ENCODE measurements at places on chromosomes 6 and 20.
A peak's percentile ranks its signal among the peaks of the same experiment; 100 is the strongest.

DNA sequence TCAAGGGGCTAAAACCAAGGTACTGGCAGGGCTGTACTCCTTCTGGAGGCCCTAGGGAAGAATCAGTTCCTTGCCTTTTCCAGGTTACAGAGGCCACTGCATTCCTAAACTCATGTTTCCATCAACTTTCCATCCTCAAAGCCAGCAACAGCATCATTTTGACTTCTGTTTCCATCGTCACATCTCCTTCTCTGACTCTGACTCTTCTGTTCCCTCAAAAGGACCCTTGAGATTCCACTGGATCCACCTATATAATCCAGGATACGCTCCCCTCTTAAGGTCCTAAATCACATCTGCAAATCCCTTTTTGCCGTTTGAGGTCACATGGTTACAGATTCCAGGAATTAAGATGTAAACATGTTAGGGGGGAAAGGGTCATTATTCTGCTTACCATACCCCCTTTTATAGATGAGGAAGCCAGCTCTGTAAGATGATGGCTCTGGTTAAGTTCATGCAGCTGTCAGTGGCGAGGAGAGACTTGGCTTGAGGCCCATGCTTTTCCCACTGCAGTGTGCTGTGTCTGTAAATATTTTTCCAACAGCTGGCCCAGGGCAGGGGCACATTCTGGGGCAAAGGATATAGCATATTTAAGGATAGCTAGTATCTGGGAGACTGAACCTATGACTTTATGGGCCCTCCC, 114.6 kb downstream of the TNFRSF21 start:
- DNase-seq: no peak

- no peak for DNase-seq
Observed at GRCh38 chr6:79372757-79373156, 138.3 kb upstream of the HMGN3 start.

DNA sequence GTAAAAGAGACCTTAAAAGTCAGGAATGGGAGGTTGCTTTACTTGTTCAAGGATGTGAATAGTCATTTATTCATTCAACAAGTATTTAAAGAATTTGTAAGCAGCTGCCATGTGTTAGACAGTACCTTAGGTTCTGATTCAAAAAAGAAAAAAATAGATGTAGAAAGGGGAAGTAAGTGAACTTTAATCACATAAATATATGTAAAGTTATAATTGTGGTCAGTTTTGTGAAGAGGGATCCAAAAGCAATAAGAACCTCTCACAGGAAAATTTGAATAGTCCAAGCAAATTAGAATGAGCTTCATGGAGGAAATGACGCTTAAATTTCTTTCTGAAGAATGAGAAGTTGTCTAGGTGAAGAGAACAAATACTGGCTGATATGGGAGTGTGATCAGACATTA, 596.1 kb upstream of the CITED2 start:
- DNase-seq: peak; percentile 4

DNA sequence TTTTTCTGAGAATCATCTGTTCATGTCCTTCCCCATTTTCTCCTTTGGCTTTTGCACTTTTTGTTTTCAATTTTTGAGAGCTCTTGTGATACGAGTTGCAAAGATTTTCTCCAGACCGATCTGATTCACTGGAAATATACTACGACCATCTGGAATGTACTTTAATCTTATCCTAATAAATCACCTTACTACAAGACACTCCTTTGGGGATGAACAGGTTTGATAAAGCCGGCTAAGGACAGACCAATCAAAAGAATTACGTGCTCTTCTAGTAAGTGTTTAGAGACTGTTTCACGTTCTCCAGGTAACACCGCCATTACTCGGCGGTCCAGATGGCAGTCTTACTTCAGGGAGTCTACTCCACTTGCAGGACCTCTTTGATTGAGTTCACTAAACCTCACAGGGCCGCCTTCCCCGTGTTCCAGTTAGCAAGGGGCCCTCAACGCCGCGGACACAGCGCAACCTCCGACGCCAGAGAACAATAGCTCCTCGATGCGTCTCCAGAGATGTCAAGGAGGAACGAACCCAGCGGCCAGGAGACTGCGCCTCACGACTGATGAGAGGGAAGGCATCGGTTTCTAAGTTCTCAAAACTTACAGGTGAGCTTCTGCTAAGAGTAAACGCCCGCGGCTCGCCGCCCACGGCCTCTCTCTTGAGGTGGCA, 920 bp upstream of the WTAP start:
- DNase-seq: peak; percentile 76

GRCh38 chr6:167965592-167966539, 31.6 kb upstream of the KIF25 start:
- no peak for DNase-seq

DNA sequence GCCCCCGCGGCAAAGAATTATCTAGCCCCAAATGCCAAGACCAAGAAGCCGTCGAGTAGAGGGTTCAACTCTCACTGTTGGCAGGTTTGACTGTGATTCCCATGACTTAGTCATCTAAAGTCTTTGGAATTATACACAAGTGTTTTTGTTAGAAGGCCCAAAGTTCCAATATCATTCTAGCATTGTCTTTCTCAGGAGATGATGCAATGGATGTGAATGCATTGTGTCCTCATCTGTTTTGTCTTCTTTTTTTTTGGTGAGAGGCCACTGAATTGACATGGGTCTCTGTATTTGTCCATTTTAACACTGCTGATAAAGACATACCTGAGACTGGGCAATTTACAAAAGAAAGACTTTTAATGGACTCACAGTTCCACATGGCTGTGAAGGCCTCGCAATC, 290.5 kb upstream of the ZFP64 start:
- DNase-seq: no peak

DNA sequence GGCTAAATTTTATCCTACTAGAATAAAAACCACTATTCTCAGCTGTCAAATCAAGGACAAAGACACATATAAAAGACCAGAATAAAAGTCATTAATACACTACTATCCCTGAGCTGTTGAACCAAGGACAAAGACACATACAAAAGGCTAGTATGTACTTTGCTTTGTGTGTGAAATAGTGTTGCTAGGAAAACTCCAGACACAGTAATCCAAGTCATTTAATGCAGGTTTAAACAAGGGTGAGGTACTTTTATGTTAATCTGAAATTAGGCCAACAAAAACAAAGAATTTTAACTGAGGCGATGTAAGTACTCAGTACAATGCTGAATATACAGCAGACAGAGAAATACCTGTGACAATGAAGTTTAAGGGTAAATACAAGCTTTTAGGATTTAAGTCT, 18.9 kb downstream of the GCLC start:
- no peak for DNase-seq

GRCh38 chr20:47330071-47330470, 26.4 kb downstream of the ZMYND8 start:
- no peak for DNase-seq

- DNase-seq: no peak
Observed at GRCh38 chr6:34514593-34515472, 41.3 kb downstream of the SPDEF start.

DNA sequence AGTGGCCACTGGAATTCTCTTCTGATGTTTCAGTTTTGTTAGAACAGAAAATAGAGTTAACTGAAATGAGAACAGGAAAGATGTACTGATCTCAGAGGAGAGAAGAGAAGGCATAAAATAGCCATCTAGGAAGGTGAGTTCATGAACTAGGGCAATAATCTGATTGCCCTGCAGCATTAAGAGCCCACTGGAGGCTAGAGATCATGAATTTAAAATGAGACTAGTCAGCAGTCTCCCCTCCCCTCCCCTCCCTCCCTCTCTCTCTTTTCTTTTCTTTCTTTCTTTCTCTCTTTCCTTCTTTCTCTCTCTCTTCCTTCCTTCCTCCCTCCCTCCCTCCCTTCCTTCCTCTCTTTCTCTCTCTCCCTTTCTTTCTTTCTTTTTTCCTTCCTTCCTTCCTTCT, 28.9 kb downstream of the GPRC6A start:
- no peak for DNase-seq

DNA sequence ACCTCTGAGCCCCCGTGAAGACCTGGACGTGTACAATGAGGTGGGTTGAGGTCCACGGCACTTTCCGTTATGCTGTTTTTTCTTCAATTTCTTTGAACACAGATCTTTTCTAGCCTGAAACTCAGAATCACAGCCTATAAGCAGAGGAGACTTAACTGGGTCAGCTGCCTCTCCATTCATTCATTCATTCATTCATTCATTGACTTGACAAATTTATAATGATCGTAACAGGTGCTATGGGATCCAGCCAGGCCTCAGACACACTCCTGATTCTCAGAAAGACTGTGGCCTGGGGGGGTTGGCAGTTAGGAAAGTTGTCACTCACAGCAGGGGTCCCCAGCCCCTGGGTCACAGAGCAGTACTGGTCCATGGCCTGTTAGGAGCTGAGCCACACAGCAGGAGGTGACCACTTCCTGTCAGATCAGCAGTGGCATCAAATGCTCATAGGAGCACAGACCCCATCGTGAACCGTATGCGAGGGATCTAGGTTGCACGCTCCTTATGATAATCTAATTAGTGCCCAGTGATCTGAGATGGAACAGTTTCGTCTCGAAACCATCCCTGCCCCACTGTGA, 38.6 kb upstream of the IRF4 start:
- no peak for DNase-seq

- DNase-seq: no peak
Observed at GRCh38 chr6:87251725-87252124, 70.7 kb upstream of the SMIM8 start.

GRCh38 chr6:125584468-125584939, 164.9 kb upstream of the HEY2 start:
- DNase-seq: no peak

- no peak for DNase-seq
Observed at GRCh38 chr6:108091288-108091687, 16.7 kb upstream of the OSTM1 start.

DNA sequence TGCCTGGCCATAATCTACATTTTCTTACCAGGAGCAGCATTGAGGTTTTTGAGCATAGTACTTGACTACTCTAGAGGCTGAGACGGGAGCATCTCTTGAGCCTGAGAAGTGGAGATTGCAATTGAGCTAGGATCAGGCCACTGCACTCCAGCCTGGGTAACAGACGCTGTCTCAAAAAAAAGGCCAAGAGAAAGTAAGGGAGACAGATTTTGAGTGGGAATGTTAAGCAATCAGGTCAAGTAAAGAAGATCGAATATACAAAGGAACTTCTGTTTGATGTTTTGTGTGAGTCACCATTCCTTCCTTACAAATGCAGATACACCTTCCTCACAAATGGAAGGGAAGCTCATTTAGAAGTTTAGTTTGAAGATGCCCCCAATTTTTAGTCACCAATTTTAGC, 4.4 kb downstream of the PNRC1 start:
- no peak for DNase-seq

GRCh38 chr6:132188556-132189264, 212.6 kb downstream of the MOXD1 start:
- DNase-seq: no peak

DNA sequence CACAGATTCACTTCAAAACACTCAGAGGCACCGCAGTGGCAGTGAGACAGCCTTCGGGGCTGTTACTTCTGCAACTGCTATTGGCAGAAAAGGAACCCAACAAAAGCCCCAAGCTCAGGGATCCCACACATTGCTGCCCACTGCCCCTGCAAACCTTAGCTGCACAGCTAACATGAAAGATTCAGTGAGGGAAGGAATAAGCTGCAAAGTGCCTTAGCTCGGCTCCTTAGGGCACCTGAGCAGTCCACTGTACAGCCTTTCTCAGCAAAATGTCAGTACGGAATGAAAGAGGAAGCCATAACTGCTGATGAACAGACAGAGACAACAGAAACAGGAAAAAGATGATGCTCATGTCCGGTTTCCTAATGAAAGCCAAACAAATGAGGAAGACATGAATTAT, 179.7 kb upstream of the SHLD1 start:
- peak; percentile 70 for DNase-seq

GRCh38 chr6:97282238-97282725, 734 bp downstream of the MMS22L start:
- peak; percentile 42 for DNase-seq

DNA sequence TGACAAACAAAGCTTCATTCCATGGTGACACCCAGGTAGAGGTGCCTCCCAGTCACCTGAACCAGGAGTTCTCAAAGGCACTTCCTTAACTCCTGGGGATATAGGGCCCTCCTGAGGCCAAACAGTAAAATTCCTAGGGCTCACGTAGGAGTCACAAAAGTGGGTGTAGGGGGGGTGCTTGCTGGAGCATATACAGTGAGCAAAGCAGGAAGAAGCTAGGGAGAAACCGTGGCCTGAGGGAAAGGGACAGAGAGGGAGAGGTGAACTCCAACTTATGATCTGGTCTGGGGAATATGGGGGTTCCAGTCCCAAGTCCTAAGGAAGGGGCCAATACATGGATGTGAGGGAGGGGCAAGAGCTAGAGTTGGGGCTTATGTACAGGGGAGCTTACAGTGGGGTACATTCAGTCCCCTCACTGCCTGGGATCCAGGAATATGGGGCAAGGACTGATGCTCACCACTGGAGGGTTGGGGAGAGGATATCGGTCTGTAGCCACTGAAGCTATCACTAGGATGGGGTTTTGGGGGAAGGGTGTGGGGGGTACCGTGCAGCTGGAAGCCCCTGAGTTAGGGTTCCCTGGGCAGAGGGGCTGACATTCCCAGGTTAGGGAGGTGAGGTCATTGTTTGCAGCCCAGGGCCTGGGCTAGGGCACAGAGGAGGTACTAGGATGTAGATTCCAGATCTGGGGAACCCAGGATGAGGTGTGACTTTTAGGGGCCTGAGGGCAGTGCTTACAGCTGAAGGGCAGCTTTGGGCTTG, 950 bp downstream of the PEDS1 start:
- no peak for DNase-seq

DNA sequence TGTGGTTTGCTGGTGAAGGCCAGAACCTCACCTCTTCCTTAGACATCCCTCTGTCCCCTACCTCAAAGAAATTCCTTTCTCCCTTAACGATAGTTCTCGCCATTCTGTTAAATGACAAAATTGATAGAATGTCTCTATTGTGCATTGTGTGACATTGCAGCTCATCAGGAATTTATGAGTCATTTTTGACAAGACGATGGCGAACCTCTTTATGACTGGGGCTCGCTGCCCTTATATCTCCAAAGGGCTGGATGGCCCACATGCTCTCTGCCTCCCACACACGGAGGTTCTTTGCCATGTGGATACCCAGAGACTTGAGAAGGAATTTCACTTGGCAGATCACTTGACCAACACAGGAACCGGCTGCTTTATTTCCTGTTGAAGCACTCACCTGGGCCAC, 66.8 kb upstream of the RPS6KA2 start:
- no peak for DNase-seq

DNA sequence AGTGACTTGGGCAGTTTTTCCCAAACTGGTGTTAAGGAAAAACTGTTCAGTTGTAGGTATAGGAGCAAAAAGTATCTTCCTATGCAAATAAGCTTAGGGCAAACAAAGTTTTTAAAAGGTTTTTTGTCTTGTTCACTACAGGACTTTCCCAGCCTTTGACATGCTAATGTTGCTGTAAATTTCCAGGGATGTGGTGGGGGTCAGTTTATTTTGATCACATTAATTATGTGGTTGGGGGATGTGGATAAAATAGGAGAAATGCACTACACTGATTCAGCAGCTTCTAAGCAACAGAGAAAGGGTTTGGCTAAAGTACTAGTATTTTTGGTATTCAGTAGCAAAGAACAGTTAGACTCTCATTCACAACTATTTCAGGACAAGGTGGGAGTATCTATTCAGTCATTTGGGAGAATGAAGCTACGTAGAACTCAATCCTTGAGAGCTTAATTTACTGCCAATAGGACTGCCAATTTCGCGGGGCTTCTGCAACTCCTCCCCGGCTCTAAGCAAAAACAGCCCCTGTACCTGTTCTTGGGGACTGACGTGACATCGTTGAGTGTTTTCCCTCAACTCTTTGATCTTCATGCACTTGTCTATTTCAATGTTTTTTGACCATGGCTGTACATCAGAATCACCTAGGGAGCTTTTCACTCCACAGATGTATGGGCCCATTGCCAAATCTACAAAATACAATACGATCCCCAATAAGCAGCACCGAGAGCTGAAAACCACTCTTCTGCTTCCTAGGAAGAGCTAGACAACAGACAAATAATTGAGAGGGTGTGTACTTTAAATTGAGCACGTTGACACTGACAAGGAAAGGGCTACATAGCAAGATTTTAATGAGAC, 94.8 kb upstream of the NHSL1 start:
- no peak for DNase-seq

All from Kasumi-1 (cell line).